Right lobe of liver (tissue), 6 donors: ENCODE measurements at places on chromosomes 5 and 9. TPM values are rescaled to one million over a fixed set of nuclear protein-coding genes. Genes with fewer than 3 reads are reported as not detected.

GRCh38 chr9:95116808-95117204 lies 200.7 kb downstream of the FANCC start:
- no peak for DNase-seq

- DNase-seq = no peak
Measured at GRCh38 chr9:89177012-89177943, 1.3 kb downstream of the SHC3 start.

- DNase-seq = peak; percentile 60
Measured at GRCh38 chr5:136066661-136067271, 38.0 kb downstream of the TGFBI start.

- DNase-seq = no peak
Measured at GRCh38 chr9:18618862-18619261, 144.9 kb downstream of the ADAMTSL1 start.

The PITX1 gene
- total RNA-seq = not detected

The CNTFR gene
- total RNA-seq = 2.2 TPM

The CNTNAP3B gene
- 8.8 TPM for total RNA-seq

- DNase-seq = no peak
Measured at GRCh38 chr5:148972974-148973374, 89.9 kb downstream of the SH3TC2 start.

- no peak for DNase-seq
Measured at GRCh38 chr5:52988335-52989024, 672 bp upstream of the ITGA2 start.

GRCh38 chr5:37662362-37662761 lies 177.5 kb downstream of the GDNF start:
- no peak for DNase-seq

- no peak for DNase-seq
Measured at GRCh38 chr9:129769669-129770068, 16.8 kb upstream of the PTGES start.

DNA sequence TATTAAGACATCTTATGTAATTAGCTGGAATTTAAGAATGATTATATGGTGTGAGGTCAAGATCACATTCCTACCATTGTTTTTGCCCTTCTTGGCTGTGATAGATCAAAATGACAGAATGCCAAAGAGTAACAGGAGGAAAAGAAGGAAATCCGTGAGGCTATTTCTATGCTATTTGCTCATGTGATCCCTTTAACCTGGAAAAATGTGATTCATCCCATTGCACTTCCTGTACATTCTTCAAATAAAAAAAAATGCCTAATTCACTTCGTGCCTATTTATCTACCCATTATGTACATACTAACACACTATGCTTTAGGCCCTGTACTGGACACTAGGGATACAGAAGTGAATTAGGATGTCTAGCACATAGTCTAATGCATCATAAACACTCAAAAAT lies 154.1 kb upstream of the PAPPA start:
- no peak for DNase-seq

The ANKRD31 gene
- not detected for total RNA-seq

DNA sequence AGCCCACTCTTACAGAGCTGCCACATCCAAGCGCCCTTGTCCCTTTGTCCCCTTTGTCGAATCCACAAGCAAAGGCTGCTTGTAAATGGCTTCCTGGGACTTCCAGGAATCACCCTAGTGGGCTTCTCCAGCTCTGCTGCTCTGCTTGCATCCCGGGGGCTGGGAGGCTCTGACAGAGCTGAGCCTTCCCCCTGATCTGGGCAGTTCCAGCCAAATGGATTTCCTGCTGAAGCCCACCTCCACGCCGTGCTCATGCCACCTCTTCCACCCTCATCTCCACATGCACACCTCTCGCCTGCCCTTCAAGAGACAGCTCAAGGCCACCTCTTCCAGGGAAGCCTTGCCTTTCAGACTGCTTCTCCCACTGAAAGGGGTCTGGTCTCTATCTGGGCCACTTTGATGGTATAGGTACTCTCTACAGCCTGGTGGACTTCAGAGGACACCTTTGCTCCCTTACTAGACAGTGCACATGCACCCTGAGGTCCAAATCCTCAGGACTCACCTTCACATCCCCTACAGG lies 106.2 kb downstream of the LHFPL2 start:
- DNase-seq = no peak

- no peak for DNase-seq
Measured at GRCh38 chr5:1647580-1647979, 123.8 kb upstream of the LPCAT1 start.
